ENCODE measurements at places on chromosomes 7 and 10.

GRCh38 chr7:157312941-157313340, 23.9 kb upstream of the DNAJB6 start:
- no peak for DNase-seq

GRCh38 chr7:82390936-82391335, 52.6 kb downstream of the CACNA2D1 start:
- DNase-seq: no peak

DNA sequence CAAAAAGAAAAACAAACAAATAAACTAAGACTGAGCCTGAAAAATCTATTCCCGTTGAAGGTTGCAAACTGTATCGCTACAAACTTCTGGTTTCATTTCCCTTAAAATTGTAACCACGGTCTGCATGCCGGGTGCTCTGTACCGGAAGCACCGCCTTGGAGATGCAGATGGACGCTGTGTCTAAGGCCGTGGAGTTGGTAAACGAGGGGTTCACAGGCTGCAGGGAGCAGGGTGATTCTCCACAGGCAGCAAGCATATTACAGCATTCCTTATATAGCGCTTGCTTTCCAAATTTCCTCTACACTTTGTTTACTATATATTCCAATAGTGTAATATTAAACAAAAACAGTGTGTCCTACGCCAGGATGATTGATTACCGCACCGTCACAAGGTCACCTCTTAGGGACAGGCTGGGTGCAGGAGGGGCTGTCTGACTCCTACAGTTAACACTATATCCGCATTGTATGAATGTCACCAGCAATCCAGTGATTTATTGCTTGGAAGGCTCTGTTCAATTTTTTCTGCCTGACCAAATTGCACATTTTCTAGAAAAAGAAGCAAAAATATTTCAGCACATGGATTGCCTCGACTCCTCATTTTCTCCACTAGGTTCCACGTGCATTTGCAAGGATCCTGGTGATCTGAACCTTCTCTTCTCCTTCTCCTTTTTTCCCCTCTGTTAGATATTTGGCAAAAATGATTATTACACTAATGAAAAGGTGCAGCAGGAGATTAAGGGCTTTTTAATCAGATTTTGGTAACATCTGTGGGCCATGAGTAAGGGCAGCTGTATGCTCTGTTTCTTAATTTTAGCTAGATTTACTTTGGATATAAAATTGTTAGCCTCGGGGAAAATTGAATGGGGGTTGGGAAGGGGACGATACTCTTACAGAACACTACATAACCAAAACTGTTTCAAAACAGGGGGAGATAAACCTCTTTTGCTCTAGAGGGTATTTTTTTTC, 325.8 kb upstream of the MGMT start:
- no peak for DNase-seq

GRCh38 chr7:149385195-149385950, 75.5 kb downstream of the ZNF777 start:
- peak; percentile 9 for DNase-seq

GRCh38 chr7:53600296-53600695, 564.9 kb downstream of the POM121L12 start:
- DNase-seq: no peak

- no peak for DNase-seq
Observed at GRCh38 chr10:13788711-13789447, 202.1 kb downstream of the PRPF18 start.

DNA sequence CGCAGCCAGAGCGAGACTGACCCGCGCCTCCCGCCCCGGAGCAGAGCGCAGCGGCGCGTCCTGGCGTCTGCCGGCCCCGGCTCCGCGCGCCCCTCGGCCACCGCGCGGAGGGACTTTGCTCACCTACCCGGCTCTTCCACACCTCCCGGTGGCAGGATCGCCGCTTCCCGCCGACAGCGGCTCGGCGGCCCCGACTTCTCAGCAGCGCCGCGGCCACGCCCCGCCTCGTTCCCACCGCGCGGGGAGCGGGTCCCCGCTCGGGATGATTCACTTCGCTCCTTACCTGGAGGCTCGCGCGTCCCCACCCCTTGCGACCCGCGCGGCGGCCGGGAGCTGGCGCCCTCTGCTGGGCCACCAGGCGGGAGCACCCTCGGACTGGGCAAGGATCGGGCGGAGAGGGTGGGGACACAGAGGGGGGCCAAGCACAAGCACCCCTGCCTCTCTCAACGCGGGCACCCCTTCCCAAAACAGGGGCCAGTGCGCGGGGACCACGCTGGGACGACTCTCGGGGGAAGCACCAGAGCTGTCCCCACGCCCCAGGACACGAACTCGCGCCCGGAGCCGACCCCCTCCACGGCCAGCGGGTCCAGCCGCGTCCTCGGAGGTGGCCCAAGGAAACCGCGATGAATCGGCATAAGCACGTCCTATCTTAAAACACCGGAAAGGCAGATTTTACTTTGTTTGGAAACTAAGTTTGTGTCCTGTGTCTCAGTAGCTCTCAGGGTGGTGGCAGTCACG, 101.0 kb upstream of the SVIL start:
- no peak for DNase-seq

DNA sequence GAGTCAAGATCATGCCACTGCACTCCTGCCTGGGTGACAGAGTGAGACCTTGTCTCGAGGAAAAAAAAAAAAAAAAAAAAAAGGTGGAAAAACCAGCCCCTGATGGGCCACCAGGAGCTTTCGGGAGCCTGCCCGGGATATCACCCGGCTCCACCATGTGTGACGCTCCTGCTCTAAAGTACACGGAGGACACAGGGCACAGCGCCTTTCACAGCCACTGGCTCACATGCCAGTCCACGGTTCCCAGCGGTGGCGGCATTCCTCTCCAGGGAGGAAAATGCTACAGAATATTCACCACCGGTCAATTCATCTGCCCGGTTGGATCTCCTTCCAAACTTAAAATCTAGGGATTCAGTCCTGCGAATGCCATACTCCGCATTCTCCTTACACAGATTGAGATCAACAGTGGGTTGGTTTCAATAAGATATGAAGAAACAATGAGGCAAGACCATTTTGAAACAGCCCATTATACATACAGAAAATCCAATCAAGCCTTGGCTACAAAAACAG, 81.2 kb downstream of the CTBP2 start:
- no peak for DNase-seq

- DNase-seq: no peak
Observed at GRCh38 chr10:76711222-76711997, 926.2 kb downstream of the KCNMA1 start.

DNA sequence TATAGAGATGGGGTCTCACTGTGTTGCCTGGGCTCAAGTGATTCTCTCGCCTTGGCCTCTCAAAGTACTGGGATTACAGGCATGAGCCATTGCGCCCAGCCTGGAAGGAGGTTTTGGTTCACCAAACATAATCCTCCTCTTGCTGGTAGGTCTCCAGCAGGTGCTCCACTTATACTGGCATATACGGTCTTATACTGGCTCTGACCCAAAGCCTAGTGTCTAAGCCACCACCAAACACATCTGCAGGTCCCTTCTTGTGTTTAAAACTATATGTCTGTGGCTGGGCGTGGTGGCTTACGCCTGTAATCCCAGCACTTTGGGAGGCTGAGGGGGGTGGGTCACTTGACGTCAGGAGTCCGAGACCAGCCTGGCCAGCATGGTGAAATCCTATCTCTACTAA, 5.4 kb downstream of the MBLAC1 start:
- DNase-seq: peak; percentile 68

- DNase-seq: no peak
Observed at GRCh38 chr7:93245525-93246432, 13.6 kb downstream of the VPS50 start.

- DNase-seq: no peak
Observed at GRCh38 chr10:32166365-32166764, 110.1 kb upstream of the KIF5B start.

DNA sequence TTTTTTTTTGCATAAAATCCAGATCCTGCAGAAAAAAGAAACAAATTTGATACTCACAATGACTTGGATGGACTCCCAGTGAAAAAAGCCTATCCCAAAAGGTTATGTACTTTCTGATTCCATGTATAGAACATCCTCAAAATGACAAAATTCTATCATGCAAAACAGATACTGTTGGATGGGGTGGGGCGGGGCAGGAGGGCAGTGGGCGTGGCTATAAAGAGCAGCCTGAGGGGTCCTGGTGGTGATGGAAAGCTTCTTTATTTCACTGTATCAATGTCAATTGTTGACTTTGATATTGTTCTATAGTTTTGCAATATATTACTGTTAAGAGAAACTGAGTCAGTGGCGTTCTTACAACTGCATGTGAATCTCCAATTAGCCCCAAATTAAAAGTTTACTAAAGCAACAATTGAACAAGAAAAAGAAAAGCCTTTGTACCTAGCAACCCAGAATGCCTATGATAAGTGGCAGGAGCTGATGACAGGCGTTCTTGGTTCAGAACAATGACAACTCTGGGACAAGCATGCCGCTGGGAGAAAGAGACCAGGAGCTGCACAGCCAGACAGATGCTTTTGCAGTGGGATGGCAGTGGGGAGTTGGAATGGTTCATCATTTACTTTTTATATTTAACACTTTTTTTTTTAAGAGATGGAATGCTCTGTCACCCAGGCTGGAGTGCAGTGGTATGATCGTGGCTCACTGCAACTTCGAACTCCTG, 101.9 kb downstream of the LHPP start:
- DNase-seq: no peak

DNA sequence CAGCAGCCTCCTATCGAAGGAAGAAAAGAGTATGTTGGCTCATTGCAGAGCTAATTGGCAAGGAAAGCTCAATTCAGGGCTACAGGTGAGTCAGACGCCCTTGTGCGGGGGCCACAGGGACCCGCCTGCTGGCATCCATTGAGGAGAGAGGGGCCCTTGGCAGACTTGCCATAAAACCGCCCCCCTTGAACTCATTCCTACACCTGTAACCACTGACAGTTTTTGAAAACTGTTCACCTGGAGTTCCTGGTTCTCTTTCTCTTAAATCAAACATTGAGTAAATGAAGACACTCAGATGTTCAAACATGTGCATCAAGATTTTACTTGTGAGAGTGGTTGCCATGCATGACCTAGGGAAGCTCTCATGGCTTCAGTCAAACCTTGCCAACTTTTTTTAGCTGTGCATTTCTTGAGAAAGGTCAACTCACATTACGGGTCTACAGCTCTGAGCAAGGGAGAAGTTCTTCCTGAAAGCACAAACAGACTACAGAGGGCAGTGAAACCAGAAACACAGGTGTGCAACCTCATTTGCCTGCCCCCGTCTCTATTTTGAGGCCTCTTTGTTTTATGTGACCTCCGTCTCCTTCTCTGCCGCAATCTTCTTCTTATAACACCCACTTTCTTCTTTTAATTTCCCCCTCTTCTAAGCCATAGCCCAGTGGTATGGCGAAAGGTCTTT, 87.8 kb downstream of the TBXAS1 start:
- no peak for DNase-seq

- no peak for DNase-seq
Observed at GRCh38 chr7:127776776-127777386, 124.9 kb downstream of the SND1 start.

GRCh38 chr10:14543046-14543903, 212.6 kb upstream of the FRMD4A start:
- no peak for DNase-seq

- DNase-seq: no peak
Observed at GRCh38 chr7:2564970-2565540, 6.3 kb downstream of the IQCE start.

DNA sequence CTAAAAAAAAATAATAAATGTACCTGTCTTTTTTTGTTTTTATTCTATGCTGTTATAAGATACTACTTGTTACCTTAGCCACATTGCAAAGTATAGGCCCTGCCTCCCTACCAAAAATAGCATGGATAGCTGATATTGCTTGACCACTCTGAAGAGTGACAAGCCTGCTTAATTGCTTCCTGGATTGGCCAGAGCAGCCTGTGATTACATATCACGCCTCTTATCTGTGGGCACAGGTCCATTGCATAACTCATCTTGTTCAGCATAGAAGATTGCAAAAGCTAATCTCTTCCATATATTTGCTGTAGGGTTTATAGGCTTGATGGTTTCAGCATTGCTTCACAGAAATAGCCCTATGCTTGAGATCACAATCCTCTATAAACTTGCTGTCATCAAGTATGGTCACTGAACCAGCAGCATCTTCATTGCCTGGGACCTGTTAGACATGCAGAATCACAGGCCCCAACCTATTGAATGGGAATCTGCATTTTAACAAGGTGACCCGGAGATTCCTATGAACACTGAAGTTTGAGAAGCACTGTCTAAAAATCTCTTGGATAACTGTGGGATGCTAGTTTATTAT, 280.8 kb upstream of the CDC14C start:
- DNase-seq: peak; percentile 66

- DNase-seq: no peak
Observed at GRCh38 chr10:123318516-123318915, 164.3 kb downstream of the BUB3 start.

GRCh38 chr7:38801786-38802185, 107.2 kb downstream of the VPS41 start:
- DNase-seq: no peak

DNA sequence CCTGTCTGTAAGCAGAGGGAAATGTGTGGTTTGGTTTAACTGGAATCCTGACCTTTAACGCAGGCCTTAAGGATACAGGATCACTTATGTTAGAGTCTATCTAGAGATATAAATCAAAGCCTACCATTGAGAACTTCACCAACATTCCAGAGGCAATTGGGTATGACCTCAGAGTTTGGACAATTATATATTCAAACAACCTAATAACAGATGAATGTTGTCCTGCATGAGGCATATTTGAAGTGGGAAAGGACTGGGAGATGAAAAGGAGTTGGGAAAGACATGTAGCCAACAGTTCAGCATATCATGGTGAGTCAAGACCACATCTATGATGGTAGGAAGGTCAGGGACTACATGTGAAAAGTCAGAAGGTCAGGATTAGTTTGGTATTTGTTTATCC, 274.2 kb downstream of the DOCK4 start:
- no peak for DNase-seq

- DNase-seq: no peak
Observed at GRCh38 chr10:131437556-131438475, 126.3 kb upstream of the TCERG1L start.

DNA sequence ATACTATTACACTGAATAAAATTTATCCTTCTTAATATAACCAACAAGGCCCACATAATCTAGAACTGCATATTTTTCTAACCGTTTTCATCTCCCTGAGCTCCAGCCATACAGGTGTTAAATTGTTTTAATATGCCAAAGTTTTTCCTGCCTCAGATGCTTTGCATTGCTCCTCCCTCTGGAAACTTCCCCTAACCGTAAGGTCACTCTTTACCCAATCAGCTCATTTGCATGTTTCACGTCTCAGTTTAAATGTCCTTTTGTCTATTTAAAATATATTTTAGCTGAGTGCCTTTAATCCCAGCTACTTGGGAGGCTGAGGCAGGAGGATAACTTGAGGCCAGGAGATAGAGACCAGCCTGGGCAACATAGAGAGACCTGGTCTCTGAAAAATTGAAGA, 228.5 kb downstream of the ADK start:
- no peak for DNase-seq

GRCh38 chr10:24844742-24845141, 107.7 kb downstream of the PRTFDC1 start:
- DNase-seq: no peak

- DNase-seq: no peak
Observed at GRCh38 chr10:74543276-74543675, 283.1 kb upstream of the KAT6B start.

- DNase-seq: no peak
Observed at GRCh38 chr10:71381611-71382010, 15.1 kb upstream of the CDH23 start.
